NCI-H446 (cell line): ENCODE measurements at places on chromosomes 7 and 10.

DNA sequence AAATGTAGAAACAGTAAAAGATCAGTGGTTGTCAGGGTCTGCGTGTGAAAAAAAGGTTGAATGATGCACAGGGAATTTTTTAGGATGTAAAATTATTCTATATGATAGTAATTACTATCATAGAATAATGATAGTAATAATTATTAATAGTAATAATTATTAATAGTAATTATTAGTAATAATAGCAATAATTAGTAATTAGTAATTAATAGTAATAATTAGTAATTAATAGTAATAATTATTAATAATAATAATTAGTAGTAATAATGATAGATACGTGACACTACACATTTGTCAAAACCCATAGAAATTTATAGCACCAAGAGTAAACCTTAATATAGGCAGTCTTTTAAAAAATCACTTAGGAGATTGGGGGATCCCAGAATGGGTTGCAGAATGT is 4.5 kb upstream of the NUDCD3 start:
- DNase-seq = no peak

DNA sequence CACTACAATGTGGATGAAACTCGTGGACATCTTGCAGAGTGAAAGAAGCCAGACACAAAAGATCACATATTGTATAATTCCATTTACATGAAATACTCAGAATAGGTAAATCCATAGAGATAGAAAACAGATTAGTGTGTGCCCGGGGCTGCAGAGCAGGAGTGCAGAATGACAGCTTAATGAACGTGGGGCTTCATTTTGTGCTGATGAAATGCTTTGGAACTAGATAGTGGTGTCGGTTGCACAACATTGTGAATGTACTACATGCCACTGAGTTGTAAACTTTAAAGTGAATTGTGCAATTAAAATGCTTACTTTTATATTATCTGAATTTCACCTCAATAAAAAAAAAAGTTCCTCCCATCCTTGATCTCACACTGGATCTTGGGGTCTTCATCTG is 31.8 kb upstream of the CARD11 start:
- DNase-seq = no peak

DNA sequence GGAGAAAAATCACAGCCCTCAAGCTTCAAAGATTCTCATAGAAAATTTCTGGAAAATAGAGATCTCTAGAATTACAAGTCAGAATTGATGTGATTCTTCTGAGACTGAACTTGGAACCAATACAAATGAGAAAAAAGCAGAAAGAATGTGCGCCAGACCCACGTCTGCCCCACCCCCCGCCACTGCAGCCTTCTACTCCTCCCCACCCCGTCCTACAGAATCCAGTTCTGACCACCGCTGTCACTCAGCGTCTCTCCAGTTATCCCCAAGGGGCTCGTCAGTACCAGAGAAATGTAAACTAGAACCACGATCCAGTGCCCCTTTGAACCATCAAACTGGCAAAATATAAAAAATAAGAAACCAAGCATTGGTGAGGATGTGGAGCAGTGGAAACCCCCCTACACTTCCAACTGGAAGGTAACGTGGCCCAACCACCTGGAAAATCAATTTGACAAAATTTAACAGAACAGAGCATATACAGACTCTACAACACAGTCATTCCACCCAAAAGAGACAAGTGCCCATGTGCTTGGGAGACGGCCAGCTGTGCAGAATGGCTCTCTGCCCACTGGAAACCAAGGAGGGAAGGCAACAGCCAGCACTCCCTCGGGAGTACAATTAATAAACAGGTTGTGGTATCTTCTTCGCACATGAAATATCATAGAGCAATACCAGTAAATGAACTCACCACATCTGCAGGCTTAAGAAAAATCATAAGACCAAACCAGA is 397.9 kb downstream of the TNS3 start:
- peak; percentile 46 for DNase-seq

- no peak for DNase-seq
Measured at GRCh38 chr7:3246127-3246526, 54.9 kb upstream of the SDK1 start.

DNA sequence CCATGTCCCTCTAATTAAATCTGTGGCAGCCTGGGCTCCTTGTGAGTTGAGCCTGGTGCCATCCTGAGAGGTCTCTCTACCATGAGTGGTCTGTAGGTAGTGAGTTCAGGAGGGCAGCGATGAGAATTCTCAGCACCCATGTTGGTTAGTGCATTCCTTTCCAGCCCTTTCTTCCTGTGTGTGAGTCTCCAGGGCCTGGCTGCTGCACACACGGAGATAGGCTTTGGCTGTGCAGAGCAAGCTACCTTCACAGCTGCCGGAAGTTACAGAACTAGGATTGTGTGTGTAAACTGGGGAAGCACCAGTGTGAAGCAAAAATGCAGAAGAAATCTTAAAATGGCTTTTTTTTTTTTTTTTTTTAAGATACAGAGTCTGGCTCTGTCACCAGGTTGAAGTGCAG is 358.6 kb downstream of the PAXIP1 start:
- DNase-seq = no peak
